OCI-M1 (cell line): ENCODE measurements at places on chromosomes 16 and 17.

DNA sequence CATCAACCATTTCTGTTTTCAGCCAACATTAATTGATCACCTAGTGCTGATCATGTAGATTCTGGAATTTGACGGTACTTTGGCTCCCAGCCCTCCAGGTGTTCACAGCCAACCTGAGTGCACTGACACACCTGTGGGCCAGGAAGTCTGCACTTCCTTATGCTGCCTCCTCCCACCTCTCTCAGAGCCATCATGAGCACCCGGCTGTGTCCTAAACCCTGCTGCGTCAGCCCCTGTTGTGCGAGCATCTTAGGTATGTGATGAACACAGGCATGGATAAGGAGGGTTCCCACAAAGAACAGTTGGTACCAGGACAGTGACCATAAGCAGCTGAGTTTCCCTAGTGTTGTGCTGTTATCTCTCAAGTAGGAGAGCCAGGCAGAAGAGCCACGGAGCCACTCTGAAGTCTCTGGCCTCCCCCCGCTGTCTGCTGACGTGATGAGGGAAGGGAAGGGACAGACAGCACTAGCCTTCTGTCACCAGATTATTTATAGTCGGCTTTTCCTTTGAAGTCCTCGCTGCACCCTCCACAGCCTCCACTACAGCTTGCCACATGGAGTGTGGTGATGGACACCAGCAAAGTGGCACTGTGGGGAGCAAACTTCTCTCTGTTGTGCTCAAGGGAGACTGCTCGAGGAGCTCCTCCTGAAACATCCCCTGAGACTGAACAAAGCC lies 162.8 kb upstream of the ANKFN1 start:
- DNase-seq, result peak; percentile 10

- no peak for DNase-seq
Measured at GRCh38 chr17:64315032-64315490, 52.0 kb upstream of the TEX2 start.

DNA sequence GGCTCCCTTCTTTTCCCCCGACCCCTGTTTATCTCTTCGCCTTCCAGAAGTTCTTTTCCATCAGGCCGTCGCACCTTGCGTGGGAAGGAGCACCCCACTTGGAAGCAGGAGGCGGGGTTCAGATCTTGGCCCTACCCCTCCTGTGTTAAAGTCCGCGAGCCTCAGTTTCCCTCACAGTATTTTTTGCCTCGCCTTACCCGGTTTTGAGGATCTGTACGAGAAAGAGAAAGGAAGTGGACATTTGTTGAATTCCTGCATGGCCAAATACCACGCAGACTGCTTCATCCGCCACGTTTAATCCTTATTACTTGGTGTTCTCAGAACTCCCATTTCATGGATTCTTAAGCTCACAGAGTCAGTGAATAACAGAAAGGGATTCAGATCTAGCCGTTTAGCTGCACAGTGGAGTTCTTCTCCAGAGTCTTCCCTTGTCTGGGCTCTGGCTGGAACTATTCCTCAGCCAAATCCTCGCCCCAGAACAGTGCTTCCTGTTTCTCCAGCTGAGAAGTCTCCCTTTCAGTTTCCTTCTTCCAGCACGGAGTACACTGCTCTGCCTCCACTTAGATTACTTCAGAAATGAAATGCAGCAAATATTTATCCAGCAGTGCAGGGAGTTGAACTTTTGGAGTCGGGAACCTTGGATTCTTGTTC lies 590 bp downstream of the TMEM219 start:
- DNase-seq, result peak; percentile 74

GRCh38 chr16:79463841-79464240 lies 136.7 kb downstream of the MAF start:
- no peak for DNase-seq

GRCh38 chr16:87457061-87457611 lies 35.7 kb downstream of the ZCCHC14 start:
- no peak for DNase-seq

DNA sequence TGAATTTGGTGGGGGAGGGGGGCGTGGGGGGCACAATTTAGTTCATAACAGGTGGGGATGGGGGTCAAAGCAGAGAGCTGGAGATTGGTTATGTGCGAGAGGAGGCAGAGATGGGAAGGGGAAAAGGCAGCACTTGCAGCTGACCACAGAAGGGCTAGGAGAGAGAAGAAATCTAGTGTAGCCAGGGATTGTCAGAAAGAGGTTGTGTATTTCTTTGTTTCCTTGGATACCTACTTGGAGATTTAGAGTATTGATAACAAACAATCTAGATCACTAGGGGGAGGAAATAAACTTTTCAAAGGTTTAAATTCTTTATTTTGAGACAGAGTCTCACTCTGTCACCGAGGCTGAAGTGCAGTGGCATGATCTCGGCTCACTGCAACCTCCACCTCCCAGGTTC lies 47.1 kb upstream of the YPEL2 start:
- peak; percentile 20 for DNase-seq

DNA sequence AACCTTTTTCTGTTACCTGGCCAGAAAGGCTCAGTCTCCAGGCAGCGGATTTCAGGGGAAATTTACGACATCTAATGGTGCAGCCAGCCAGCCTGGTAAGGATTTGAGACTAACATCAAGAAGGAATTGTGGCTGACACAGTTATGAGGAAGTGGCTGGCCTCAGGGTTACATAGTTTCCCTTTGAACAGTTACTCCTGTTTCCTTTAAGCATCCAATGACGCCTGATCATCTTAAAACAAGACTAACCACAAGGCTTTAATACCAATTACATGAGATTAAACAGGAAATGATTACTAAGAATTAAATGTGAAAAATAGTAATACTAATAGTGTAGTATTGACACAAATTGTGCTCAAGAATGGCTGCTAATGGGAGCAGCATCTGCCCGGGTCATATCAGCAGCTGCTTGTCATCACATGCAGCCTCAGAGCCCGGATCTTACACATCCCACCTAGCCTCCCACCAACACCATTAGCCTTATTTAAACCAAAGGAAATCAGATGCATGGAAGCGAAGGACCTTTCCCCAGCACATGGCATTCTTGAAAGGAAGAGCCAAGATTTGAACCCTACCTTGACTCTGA lies 431.8 kb downstream of the PMP22 start:
- no peak for DNase-seq

GRCh38 chr16:51056331-51056730 lies 94.7 kb downstream of the SALL1 start:
- DNase-seq, result no peak

GRCh38 chr16:29814592-29814991 lies 1.4 kb upstream of the PAGR1 start:
- no peak for DNase-seq

DNA sequence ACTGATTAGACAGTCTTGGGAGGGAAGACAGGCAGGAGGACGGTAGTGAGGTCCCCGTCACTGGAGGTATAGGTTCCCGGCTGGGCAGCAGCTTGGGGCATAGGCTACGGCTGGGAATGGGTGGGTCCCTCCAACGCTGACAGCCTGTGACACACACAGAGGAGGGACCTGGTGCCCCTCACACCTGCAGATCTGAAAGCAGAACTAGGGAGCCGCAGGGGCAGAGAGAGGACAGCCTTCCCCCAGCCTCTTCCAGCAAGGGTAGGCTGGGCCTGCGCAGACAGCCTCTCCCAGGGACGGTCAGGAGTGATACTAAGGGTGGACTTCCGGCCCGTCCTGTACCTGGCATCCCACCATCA lies 2.0 kb downstream of the P2RX1 start:
- DNase-seq, result peak; percentile 34

DNA sequence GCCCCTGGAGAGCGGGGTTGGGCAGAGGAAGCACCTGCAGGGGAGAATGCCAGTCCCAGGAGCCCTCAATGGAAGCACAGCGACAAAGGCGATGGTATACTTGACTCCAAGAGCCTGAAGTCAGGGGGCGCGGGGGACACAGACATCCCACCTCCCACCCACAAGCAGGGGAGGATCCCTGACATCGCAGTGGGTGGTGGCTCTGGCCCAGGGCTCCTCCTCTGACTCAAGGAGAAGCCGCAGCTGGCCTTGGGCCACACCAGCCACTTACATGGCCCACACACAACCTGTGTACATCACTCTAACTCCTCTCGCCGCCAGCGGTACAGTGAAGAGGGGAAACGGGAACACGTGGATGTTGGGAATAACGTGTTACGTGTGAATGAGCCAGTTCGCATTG lies 44.3 kb downstream of the FZD2 start:
- DNase-seq, result no peak
